ENCODE measurements at places on chromosomes 3 and 15. TPM values are rescaled to one million over a fixed set of nuclear protein-coding genes. Genes with fewer than 3 reads are reported as not detected.
A peak's percentile ranks its signal among the peaks of the same experiment; 100 is the strongest.

GRCh38 chr3:4772858-4773257 lies 206.4 kb upstream of the BHLHE40 start:
- H3K4me1 ChIP-seq = peaks cover 31% of the 10 kb centered on the region
- no peaks in the 10 kb centered on the region for H3K36me3 ChIP-seq
- H3K27me3 ChIP-seq = no peaks in the 10 kb centered on the region
- no peak for DNase-seq
- H3K27ac ChIP-seq = peak overlapping the region; percentile 67

GRCh38 chr15:77836121-77836692 lies 203.5 kb upstream of the LINGO1 start:
- H3K27ac ChIP-seq = no peak overlapping the region
- no peak overlapping the region for H3K4me3 ChIP-seq
- no peaks in the 10 kb centered on the region for H3K36me3 ChIP-seq
- H3K4me1 ChIP-seq = no peaks in the 10 kb centered on the region
- DNase-seq = peak; percentile 28
- H3K27me3 ChIP-seq = peaks cover 14% of the 10 kb centered on the region

GRCh38 chr15:76336254-76337058 lies at the start of gene ISL2:
TSS of gene ISL2 (plus strand) at chr15:76336773. CDS start at chr15:76336884, 111 bp downstream.
- H3K36me3 ChIP-seq = no peaks in the 10 kb centered on the region
- peak within 1 kb of the TSS; percentile 65 for H3K27ac ChIP-seq
- peak within 1 kb of the TSS; percentile 18 for H3K4me3 ChIP-seq
- DNase-seq = peak; percentile 97

GRCh38 chr3:129184396-129184657 lies 631 bp upstream of the CNBP start:
- H3K4me3 ChIP-seq = peak overlapping the region; percentile 97
- no peaks in the 10 kb centered on the region for H3K27me3 ChIP-seq
- peak overlapping the region; percentile 99 for H3K27ac ChIP-seq
- DNase-seq = peak; percentile 73
- peaks cover 4% of the 10 kb centered on the region for H3K36me3 ChIP-seq

Gene SYNPR
- 0.16 TPM for total RNA-seq

All from sigmoid colon (tissue), 7 donors.